ENCODE measurements at places on chromosomes 5 and 9. TPM values are rescaled to one million over a fixed set of nuclear protein-coding genes. Genes with fewer than 3 reads are reported as not detected.
A peak's percentile ranks its signal among the peaks of the same experiment; 100 is the strongest.

DNA sequence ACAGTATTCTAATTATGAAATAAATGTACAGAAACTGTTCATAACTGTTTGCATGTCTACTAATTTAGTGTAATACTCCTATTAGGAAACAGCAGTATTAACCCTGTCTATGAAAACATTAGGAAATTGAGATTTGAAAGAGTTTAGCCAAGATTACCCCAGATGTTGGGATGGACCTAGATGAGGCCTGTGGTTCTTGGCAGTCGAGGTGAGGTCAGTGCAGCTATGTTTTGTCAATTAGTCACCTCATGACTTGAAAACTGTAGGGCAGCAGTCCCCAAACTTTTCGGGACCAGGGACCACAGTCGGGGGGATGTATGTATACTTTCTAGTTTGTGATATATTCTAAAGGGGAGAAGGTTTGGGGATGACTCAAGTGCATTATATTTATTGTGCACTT, 4.7 kb downstream of the LNPEP start:
- no peaks in the 10 kb centered on the region for H3K27me3 ChIP-seq
- DNase-seq: no peak
- H3K27ac ChIP-seq: peak overlapping the region; percentile 72
- H3K4me3 ChIP-seq: peak overlapping the region; percentile 62

DNA sequence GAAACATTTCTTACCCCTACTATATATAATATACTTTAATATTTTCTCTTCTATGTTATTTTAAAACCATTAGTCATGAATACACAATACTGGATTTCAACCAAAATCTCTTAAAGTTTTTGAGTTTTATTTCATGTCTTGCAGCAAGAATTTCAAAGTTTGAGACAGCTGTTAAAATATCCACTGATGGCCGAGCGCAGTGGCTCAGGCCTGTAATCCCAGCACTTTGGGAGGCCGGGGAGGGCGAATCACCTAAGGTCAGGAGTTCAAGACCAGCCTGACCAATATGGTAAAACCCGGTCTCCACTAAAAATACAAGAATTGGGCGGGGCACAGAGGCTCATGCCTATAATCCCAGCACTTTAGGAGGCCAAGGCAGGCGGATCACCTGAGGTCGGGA, 59.7 kb upstream of the DAPK1 start:
- H3K4me3 ChIP-seq: no peak overlapping the region
- H3K36me3 ChIP-seq: no peaks in the 10 kb centered on the region
- DNase-seq: no peak

GRCh38 chr5:137395011-137395755, 103.9 kb downstream of the SPOCK1 start:
- H3K4me1 ChIP-seq: no peaks in the 10 kb centered on the region
- no peaks in the 10 kb centered on the region for H3K36me3 ChIP-seq
- H3K27ac ChIP-seq: no peak overlapping the region
- DNase-seq: no peak
- no peak overlapping the region for H3K4me3 ChIP-seq

- no peak overlapping the region for H3K27ac ChIP-seq
These were observed 26.3 kb upstream of the SHOC1 start for GRCh38 chr9:111821006-111821528.

DNA sequence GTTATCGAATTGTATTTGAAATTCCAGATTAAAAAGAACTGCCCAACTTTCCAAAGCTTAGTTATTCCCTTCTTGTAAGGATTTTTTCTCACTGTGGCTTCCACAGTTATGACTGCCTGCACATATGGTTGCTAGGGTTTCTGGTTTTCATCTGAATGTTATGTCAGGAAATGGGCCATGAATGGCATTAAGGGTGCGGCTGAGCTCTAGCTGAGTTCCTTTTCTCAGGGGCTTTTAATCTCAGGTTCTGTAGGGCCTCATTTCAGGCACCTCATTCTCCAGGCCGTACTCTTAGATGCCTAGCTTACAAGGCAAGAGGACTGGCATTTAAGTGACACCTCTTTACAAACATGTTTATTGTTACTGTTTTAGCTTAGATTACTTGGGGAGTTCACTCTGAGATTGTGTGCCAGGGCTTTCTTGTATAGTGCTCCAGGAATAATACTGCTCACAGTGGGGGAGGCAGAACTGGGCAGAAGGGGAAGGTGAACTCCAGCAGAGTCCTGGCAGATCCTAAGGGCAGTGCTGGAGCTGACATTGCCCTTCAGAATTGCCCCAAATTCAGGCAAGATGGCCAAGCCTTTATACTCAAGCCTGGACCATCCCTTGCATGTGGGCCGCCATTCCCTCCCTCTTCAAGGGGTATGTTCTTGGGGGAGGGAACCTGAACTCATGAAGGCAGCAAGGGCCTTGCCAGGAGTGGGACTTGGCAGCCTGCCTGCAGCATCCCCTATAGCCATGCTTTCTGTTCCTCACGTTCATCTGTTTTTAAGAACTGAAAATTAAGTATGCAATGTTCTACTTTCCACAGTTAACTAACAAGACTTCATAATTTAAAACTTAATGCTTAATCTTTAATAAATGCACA, 111.5 kb downstream of the KDM4C start:
- H3K4me3 ChIP-seq: peak overlapping the region; percentile 63
- DNase-seq: no peak
- no peaks in the 10 kb centered on the region for H3K27me3 ChIP-seq
- peaks cover 11% of the 10 kb centered on the region for H3K36me3 ChIP-seq
- no peak overlapping the region for H3K27ac ChIP-seq

The IL5 gene
- not detected for total RNA-seq

The ZNF354B gene
- 38.9 TPM for total RNA-seq

The TMEFF1 gene
- 0.31 TPM for total RNA-seq

The SPATA31A3 gene
- total RNA-seq: not detected

The LCN15 gene
- total RNA-seq: not detected

The PRDM9 gene
- not detected for total RNA-seq

The TAF11L10 gene
- not detected for total RNA-seq

The PPP3R2 gene
- total RNA-seq: not detected
